Stimulated activated CD4-positive, alpha-beta T cell treated with anti-CD3 and anti-CD28 coated beads, Interleukin-15, amount 100 ng/mL, for 48 hours (primary cell): ENCODE measurements at places on chromosomes 1 and 21.

DNA sequence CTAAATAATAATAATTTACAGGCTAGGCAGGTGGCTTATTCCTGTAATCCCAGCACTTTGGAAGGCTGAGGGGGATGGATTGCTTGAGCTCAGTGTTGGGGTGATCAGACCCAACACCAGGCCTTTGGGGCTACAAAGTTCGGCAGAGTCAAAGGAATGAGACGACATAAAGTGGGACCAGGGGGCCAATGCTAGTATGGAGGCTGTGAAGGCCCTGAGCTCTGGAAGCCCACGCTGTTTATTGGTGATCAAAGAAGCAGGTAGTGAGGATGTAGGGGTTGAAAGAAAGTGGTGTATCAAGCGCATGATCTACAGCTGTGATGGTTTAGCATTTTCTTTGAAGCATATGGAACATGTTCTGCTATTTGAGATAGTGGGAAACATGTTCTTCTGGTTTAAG is 5.6 kb downstream of the BTBD8 start:
- no peak for DNase-seq

GRCh38 chr1:35691571-35692220 is 27.0 kb downstream of the C1orf216 start:
- no peak for DNase-seq

- DNase-seq: no peak
Observed at GRCh38 chr1:102431253-102431652, 434.5 kb upstream of the OLFM3 start.

GRCh38 chr1:89878256-89878655 is 57.4 kb downstream of the LRRC8D start:
- DNase-seq: no peak
